ENCODE measurements at places on chromosomes 6 and 20.

GRCh38 chr20:38680500-38681306 is 43.6 kb upstream of the SLC32A1 start:
- no peak for DNase-seq

DNA sequence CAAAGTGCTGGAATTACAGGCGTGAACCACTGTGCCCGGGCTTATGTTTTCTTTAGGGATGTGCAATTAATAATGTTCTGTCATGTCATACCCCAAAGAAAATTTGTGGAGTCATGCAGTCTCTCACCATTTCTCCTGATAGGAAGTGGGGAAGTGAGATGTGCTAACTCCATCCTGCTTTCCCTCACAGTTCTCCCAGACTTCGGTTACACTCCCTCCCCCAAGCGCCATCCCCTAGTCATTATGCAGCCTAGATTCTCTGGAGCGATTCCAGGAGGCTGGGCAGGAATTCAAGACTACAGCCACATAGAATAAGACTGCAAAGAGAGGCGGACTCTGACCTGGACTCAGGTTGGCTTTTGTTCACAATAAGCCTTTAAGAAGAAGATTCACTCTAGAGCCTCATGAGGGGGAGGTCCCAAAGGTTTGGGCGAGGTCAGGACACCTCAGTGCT is 271.4 kb downstream of the ALDH8A1 start:
- no peak for DNase-seq

DNA sequence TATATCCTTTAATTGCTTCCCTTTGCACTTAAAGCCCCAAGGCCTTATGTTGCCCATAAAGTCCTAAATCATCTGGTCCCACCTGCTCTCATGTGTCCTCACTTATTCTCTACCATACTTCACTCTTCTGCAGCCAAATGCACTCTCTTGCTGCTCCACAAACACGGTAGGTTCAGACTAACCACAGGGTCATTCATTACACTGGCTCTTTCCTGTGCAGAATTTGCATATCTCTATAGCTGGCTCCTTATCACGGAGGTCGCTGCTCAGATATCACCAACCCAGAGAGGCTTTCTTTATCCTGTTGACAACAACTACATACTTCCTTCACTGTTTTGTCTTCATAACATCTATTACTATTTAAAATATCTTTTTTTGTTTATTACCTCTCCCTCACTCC is 86.8 kb downstream of the MOXD1 start:
- no peak for DNase-seq

DNA sequence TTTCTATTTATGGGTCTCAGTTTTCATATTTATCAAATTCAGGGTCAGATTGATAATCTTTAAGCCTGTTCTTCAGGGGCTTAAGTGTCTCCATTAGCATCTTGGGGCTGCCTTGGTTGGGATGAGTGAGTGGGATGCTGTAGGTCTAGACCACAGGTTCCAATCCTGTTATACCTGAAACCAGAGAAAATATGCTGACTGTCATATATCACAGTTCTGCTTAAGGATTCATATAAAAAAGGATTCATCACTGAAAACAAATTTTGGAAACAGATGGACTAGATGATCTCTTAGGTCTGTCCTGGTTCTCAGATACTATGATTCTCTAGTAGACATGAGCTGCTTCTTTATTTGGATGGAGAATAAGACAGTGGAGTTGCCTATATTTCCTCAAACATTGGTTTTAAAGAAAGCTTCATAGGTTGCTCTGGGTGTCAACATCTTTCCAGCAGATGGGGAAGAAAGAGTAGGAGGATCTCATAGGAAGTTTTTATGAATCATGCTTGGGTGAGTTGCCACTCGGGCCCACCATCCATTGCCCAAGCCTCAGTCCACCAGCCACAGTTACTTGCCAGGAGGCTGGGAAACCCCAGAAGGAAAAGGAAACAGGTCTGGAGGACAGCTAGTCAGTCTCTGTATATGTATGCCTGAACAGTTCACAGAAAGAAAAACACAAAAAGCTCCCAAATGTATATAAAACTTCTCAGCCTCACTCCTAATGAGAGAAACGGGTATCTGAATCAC is 42.9 kb upstream of the MAP7 start:
- no peak for DNase-seq

DNA sequence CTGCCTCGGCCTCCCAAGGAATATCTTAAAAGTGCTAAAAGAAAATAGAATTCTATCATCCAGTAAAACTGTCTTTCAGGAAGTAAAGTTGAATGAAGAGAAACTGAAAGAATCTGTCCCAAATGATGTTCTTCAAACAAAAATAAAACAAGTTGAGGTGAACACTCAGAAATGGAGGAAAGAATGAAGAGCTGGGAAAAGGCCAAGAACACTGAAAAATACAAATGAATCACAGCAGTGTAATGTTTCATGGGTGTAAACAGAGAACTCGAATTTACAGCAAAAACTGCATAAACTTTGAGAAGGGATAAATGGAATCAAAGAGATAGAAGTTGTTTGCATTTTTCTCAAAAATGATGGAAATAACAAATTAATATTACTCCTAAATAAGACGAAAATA is 317.3 kb downstream of the TAF4 start:
- DNase-seq, result no peak

GRCh38 chr6:164108869-164109769 is 694.6 kb downstream of the QKI start:
- DNase-seq, result no peak

GRCh38 chr6:169145991-169146501 is 107.6 kb downstream of the THBS2 start:
- DNase-seq, result no peak

GRCh38 chr20:44785768-44786167 is 24.6 kb downstream of the RIMS4 start:
- no peak for DNase-seq

DNA sequence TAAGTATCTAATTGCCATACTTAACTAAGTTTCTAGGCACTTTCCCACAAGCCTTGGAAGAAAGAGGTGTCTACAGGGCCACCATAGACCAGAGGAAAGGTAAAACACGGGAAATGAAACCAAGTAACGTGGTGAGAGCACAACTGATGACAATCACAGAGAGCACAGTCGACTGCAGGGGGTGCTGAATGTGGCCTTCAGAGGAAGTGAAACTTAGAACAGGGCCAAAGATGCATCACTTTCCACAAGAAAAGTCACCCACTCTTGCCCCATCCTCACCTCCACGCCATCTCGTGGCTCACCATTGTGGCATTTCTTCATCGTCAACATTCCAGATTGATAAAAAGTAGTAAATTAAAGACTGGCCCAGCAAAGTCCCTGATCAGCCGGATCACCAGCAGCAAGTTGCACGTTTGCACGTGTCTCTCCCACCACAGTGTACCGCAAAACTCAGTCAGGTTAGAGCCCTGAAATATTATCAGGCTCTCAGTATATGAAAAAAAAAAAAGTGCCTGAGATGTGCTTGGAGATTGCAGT is 31.4 kb downstream of the HIVEP2 start:
- peak; percentile 43 for DNase-seq

DNA sequence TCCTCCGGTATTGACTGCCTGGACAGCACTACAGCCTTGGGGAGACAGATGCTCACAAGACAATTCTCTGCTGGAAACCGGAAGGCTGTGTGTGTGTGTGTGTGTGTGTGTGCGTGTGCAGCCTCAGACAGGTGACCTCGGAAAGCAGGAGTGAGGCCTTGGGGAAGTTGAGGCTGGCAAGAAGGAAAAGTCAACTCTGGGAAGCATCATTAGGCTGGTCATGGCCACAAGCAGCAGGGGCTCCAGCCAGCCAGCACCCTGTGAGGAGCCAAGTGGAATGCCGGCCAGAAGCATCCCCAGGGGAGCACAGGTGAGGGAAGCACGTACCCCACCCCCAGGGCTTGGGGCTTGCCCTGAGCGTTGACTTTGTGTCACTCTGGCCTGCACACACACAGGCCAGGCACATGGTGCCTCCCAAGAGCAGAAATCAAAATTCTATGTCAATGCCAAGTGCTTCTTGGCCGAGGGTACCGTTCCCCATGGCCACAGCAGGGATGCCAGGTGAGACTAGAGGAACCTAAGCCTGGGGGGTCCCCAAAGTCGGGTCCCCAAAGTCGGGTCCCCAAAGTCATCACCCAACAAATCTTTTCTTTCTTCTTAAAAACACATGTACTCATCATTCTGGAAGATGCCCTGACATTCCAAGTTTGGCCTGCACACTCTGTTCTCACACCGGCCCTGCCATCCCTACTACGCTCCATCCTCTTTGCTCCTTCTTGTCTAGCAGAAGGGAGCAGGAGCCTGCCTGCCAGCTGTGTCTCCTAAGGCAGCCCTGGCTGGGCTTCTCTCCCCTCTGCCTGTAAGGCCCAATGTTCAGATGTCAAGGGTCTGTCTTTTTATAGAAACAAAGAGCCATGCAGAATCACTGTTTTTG is 26.7 kb downstream of the FOXA2 start:
- no peak for DNase-seq

DNA sequence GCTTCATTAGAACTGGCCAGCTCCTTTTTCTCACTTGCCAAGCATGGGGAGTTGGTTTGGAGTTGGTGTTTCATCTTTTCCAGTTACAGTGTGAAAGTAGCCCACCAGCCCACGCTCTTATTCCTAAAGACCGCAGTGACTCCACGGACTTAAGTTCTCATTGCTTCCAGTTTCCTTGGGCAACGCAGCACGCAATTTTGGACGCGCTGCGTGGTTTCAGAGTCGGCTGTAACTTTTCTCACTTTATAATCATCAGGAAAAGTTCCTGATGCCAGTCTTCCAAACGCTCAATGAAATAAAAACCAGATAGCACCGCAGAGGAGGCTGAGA is 381 bp upstream of the PEX7 start:
- no peak for DNase-seq

- DNase-seq, result no peak
These were observed 7.1 kb upstream of the MYLK2 start for GRCh38 chr20:31811796-31812728.

DNA sequence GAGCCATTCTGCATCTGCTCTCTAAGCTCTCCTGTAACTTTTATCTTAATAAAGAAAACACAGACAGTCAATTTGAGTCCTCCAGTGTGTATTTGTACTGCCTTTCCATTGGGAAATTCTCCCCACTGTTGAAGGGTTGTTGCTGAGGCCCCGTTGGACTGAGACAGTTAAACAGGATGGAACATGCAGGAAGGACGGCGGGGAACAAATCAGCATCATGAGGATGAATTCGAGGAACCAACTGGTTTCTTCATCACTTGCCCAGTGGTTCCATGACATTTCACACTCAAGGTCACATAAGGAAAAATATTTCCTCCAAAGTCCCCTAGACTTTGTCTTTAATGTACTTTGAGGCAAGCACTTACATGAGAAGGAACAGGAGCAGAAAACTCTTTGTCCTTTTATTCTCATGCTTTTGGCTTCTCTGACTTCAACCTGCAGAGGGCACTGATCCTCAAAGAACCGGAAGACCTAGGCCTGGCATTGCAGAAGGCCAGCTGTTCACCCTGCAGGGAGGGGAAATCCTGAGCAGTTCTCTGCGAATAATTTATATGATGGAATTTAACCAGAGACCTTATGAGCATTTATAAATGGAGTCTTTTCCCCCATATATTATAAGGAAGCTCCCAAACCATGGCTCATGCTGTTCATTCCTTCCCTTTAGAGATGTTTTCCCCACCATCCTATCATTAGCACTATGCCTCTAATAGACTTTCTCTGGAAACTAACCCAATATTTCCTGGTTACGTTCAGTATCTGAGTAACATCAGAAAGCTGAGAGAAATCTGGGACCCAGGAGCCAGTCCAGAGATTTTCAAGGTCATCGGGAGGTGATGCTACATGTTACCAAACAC is 55.2 kb upstream of the ADGRF1 start:
- no peak for DNase-seq

DNA sequence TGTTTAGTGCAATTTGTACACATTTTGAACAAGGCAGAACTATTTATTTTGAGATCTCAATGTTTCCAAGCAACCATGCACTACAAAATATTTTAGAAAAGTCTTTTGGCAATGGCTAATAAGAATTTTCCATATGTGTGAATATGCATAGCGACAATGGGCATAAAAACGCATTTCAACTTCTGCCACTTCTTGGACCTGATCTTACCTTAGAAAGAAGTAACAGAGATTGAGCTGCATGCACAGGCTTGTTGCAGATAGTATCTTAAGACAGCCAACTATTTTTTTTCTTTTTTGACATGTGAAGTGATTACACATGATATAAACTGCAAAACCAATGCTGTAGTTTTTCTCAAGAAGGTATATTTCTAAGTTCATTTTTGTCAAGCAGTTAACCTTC is 210.4 kb upstream of the PHACTR1 start:
- no peak for DNase-seq

DNA sequence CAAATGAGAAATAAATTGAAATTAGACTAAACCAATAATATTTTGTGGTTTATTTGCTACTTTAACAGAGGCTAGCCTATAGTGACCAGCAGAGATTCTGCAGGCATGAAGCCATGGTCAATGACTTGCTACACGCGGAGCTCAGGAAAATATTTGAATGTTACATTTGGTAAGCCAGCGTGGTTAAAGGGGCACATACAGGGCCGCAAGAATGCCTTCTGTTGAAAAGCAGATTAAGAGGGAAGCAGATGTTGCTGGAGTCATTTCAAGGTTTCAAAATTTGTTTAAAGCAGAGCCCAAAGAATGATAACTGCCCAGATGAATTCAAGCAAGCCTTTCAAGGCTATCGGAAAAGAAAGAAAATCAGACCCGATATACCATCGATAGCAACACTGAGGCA is 294.3 kb upstream of the MAN1A1 start:
- no peak for DNase-seq

- DNase-seq, result no peak
These were observed 10.9 kb upstream of the MRS2 start for GRCh38 chr6:24391756-24392405.

DNA sequence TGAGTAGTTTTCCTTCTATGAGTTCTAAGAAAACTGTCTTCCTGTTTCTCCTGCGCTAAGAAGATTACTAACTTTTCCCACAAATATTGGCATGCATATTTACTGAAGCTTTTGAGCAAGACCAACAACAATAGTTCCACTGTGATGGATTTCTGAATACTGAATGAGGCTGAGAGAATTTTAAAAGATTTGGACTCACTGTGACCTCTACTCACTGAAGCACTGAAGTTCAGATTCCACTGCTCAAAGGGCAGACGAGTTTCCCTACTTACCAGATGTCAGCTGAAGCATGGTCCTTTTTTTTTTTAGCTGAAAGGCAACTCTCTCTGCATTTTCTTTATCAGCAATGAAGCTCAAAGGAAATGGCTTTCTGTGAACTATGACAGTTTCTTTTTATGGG is 718.5 kb downstream of the RFPL4B start:
- DNase-seq, result no peak

GRCh38 chr6:89669002-89669401 is 30.5 kb upstream of the LYRM2 start:
- no peak for DNase-seq

DNA sequence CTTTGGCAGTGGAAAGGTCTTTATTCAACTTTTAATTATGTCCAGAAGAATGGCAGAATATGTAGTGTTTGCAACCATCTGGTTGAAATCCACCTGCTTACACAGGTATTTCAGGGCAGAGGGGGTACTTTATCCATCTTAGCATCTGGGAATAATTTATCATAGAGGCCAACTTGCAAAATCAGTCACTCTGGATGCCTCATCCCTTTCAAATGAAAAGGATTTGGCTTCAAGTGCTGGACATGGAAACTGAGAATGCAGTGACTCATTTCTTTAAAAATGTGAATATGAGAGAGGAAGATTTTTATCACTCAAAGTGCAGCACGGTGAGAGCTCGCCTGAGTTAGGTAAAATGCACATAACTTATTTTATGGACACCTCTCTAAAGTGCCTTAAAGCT is 758.3 kb downstream of the KIF16B start:
- no peak for DNase-seq

- DNase-seq, result no peak
These were observed 524.3 kb upstream of the EPHA7 start for GRCh38 chr6:93943661-93944060.

GRCh38 chr6:113855500-113856374 is 1.4 kb upstream of the MARCKS start:
- DNase-seq, result no peak

All from stimulated activated CD8-positive, alpha-beta memory T cell treated with anti-CD3 and anti-CD28 coated beads, Interleukin-2, amount 100 ng/mL, for 1 hour (primary cell).